ENCODE measurements at places on chromosomes 6 and 20.

- no peak for DNase-seq
These were observed 91.9 kb upstream of the EYA2 start for GRCh38 chr20:46802722-46803121.

GRCh38 chr20:35954907-35955251 is 577 bp upstream of the SCAND1 start:
- no peak for DNase-seq

DNA sequence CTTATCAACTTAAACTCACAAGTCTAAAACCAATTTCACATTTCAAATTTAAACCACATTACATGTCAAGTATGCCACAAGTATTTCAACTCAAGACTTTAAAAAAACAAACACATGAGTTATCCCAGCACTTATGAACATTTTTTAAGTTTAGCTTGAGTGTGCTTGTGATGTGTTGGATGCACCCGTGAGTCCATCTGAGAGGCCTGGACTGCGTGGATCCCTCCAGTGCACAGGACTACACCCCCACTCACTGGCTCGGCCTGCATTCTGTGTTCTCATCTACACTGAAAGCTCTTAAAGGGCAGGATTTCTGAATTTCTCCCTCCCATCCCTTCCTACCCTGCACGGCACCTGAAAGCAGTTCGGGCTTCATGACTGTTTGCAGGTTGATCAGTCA is 128.8 kb upstream of the CD93 start:
- DNase-seq, result no peak

DNA sequence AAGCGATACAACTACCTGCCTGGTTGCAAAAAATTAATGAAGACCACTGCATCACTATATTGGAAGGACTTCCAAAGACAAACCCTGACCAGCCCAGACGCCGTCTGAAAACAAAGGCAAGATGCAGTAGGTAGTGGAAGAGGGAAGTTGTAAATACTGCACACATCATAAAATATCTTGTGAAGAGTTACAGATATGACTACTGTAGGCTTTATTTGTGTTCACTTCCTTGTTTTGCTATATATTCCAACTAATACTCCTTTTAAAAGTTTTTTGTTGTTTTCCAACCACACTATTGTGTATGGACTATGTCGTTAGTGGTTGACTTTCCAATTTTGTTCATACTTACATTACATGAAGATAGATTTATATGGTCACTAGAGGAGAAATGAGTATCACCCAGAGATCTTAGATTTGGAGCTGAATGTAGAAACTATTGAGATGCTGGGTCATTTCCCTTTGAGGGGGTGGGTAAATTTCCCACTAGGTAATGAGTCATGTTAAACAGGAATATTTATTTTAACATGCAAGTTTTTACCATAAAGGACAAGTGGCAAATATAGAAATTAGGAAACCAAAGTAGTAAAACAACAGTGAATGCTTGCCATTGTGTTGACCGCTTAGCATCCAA is 16.6 kb upstream of the TXLNB start:
- DNase-seq, result no peak

GRCh38 chr20:19991308-19991707 is 25.9 kb upstream of the NAA20 start:
- DNase-seq, result no peak
